NCI-H1105 treated with DMSO at 0.1 percent for 48 hours (cell line): ENCODE measurements at places on chromosomes 7 and 10.

DNA sequence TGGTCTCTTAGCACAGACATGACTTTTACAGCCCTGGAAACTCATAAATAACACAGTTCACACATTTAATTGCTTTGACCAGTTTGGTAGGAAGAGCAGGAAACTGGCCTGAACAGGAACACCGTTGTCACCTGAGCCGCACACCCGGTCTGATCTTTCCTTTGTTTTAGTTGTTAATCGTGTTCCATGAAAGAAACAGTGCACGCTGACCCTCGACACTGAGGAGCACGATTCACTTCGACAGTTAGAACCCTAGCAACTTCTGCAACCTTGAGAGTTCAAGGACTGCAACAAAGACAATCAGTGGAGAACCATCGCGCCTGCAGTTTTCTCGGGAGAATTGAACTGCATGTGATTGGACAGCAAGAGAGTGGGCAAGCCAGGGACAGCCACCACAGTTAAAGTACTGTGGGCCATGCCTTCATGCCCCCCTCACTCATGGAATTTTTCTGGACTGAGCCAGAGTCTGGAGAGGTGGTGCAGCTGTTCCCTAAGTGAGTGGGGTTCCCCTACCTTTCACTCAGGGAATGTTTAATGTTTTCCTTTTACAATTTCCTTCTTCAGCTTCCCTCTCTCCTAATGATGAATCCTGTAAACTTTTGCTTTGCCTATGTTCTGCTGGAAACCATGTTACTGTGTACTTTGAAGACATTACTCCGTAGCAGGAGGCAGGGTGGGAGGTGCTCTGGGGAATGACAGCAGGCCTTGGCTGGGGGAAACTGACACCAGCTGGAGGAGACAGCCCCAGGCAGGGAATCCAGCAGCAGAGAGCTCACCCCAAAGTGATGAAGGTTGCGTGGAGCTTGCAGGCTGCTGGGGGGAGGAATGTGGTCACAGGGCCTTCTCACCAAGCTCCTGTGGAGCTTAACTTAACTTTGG lies 198.7 kb downstream of the ZNF438 start:
- no peak for DNase-seq

DNA sequence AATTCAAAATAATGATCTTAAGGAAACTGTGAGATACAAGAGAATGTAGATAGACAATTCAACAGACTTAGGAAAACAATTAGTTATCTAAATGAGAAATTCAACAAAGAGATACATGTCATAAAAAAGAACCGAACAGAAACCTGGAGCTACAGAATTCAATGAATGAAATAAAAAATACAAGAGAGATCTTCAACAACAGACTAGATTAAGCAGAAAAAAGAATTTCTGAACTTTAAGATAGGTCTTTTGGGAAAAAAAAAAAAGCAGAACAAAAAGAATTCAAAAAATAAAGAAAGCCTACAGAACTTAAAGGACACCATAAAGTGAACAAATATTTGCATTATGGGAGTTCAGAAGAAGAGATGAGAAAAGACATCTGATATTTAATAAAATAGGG lies 129.1 kb upstream of the FOXK1 start:
- no peak for DNase-seq

GRCh38 chr10:61918140-61918539 lies 16.6 kb downstream of the ARID5B start:
- DNase-seq, result no peak

GRCh38 chr7:1097120-1097504 lies 9.2 kb downstream of the GPER1 start:
- no peak for DNase-seq

DNA sequence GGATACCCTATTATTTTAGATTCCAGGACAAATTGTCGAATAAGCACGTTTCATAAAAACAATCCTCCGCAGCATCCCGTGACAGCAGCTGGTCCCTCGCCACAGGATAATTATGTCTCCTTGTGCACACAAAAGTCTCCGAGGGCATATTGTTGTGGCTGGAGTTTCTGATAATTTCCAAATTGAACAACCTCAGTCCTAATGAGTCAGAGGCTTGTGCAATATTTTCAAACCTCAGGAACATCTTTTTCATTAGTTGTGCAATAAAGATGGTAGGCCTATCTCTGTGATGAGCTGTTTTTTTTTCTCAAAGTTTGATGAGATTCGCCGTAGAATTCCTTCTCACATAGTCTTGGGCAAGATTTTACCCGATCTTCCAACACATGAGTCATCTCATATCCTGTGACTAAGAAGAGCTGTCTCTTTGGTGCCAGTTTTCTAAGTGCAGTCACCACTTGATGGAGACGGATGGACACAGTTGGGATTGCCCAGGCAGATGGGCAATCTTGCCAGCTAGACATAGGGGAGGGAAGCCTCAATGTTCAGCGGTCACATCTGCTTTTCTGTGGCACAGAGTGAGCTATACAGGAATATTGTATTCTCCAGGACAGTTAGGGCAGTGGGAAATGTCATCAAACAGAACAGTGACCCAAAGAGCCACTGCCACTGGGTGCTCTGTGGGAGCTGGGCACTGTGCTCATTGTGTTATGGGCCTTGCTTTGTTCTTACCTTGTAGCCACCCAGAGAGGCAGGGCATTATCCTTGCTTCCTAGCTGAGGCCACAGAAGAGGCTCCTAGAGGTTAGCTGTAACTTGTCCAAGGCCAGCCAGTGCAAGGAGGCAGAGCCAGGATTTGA lies 7.8 kb downstream of the HTRA1 start:
- DNase-seq, result no peak

GRCh38 chr10:62732841-62733653 lies 71.5 kb upstream of the ADO start:
- no peak for DNase-seq

DNA sequence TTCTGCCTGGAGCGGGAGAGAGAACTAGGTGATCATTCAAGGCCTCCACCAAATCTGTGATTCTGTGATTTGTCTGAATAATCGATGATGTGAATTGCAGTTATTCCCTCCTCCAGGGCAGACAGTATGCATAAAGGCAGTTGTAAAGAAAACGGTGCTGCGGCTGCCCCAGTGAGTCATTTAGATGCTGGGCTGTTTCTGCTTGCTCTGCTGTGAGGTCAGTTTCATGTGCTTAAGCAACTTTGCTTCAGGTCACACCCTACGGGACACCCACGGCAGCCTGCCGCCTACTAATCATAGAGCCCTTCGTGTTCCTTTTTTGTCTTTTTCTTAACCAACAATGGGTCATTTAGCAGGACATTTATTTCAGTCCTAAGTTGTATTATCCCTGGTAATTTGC lies 158.1 kb upstream of the PITRM1 start:
- DNase-seq, result no peak

DNA sequence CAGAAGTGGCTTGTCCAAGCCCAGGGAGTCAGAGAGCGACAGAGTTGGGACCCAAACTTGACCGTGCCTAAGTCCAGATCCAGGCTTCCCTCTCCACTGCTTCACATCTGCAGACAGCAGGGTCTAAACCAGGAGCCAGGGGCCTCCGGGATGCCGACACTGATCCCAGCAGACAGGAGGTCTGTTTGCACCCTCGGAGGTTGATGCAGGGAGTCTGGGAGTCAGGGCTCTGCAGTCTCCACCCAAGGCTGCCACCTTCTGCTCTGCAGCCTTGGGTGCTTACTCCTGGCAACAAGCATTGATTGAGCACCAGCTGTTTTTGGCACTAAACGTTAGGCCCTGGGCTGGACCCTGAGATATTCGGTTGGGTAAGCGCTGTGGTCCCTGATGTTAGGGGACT lies 21.0 kb downstream of the ELFN1 start:
- no peak for DNase-seq

DNA sequence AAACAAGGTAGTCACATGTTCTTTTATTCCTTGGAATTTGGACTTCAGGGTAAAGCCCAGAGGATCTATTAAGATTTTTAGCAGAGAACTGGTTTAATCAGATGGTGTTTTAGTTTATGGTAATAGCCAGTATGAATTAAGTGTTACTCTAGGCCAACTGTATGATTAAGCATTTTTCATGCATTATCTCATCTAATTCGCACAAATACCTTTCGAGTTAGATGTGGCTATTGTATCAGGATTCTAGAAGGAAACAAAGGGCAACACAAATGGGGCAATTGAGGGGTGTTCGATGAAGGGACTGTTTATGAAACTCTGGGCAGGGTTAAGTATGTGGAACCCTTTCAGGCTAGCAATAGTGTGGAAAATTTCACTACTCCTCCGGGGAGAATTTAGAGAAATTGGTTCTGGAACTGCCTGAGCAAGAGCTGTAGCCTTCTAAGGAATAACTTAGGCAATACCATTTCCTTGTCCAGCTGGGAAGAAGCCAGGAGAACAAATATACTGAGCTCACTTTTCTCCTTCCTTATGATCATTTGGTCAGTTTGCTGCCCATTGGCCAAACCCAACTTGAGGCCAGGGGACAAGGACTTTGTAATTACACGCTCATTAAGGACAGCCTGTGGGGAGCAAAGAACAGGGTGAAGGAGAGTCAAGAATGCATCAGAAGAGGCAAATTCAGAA lies 319.0 kb upstream of the FZD1 start:
- DNase-seq, result no peak
